CD4-positive, alpha-beta T cell treated with Interleukin-15 for 1 hour (primary cell): ENCODE measurements at places on chromosomes 7 and 10.

DNA sequence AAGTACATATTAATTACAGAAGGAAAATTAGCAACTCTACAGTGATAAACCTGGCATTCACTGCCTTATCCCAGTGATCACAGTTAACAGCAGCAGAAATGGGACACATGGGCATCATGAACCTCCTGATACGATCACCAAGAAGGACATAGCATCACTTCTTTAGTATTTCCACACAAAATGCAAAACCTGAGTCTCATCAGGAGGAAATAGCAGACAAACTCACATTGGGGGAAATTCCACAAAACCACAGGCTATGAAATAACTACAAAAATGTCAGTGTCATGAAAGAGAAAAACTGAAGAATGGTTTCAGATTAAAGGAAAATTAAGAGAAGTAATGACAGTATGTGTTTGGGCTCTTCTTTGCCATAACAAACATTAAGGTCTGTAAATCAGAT lies 12.0 kb upstream of the PURB start:
- no peak for DNase-seq

DNA sequence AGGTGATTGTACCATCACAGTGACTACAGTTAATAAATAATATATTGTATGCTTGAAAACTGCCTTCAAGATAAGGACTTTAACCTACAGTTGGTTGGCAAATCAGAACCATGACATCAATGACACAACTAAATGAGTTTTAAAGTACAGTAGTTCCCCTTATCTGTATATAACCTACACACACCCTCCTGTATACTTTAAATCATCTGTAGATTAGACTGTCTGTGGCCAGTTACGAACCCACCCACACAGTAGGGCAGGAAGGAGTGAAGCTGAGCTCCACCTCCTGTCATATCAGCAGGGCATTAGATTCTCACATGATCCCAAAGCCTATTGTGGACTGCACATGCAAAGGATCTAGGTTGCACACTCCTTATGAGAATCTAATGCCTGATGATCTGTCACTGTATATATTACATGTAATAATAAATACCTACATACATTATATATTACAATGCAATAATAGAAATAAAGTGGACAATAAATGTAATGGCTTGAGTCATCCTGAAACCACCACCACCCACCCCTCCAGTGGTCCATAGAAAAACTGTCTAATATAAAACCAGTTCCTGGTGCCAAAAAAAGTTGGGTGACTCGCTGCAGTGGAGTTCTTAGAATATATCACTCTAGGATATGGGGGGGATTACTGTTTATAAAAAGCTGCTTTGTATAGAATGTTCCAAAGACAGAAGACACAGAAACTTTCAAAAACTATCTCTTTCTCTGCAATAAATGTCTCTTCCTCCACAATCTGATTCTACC lies 5.6 kb downstream of the TPK1 start:
- no peak for DNase-seq

- no peak for DNase-seq
Observed at GRCh38 chr7:109343678-109344077, 774.0 kb downstream of the DNAJB9 start.

DNA sequence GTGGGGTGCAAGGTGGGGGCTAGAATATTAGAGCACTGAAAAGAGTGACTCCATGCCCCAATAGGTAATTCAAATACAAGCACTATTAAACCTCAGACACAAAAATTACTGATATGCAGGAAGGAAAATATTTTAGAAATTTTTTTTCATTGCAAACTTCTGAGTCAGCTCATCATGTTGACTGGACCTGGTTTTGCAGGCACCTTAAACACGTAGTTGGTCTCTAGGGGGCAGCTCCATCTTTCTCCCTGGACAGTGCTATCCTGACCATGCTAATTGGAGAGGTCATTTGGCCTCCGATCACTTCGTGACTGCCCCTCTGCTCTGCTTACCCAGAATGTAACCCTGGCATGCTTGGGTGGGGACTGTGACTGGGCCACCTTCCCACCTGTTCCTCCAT lies 368.4 kb upstream of the MKI67 start:
- no peak for DNase-seq

- no peak for DNase-seq
Observed at GRCh38 chr7:74364061-74364460, 74.9 kb downstream of the CLIP2 start.

GRCh38 chr7:23787272-23787671 lies 77.3 kb downstream of the STK31 start:
- DNase-seq: no peak

GRCh38 chr7:158098125-158099030 lies 489.2 kb downstream of the PTPRN2 start:
- DNase-seq: no peak

DNA sequence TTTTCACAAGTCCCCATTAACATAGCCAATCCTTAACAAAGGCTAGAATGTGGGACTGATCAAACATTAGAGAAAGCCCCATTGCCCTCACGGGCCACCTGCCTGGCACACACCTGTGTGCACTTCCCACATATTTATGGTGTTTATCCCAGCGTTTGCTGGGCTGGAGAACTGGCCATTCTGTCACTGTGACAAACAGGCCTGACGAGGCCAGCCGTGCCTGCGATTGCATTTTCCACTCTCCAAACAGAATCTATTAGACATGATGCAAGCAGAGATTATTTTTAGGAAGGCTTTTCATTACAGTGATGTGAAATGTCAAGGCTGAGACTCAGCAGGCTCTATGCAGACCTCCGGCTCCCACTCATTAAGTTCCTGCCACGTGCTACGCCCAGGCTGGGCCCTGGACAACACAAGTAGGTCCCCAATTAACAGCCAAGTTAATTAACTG lies 20.4 kb downstream of the PTPRN2 start:
- no peak for DNase-seq

- peak; percentile 12 for DNase-seq
Observed at GRCh38 chr7:157673573-157673972, 336.8 kb downstream of the DNAJB6 start.
